ENCODE measurements at places on chromosomes 12 and 14.

DNA sequence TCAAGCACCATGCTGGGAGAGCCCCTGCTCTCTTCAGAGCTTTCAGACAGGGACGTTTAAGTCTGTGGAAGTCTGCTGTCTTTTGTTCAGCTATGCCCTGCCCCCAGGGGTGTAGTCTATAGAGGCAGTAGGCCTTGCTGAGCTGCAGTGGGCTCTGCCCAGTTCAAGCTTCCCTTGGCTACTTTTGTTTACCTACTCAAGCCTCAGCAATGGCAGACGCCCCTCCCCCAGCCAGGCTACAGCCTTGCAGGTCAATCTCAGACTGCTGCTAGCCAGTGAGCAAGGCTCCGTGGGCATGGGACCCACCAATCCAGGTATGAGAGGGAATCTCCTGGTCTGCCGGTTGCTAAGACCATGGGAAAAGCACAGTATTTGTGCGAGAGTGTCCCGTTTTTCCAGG is 37.4 kb upstream of the C12orf71 start:
- no peak for DNase-seq

DNA sequence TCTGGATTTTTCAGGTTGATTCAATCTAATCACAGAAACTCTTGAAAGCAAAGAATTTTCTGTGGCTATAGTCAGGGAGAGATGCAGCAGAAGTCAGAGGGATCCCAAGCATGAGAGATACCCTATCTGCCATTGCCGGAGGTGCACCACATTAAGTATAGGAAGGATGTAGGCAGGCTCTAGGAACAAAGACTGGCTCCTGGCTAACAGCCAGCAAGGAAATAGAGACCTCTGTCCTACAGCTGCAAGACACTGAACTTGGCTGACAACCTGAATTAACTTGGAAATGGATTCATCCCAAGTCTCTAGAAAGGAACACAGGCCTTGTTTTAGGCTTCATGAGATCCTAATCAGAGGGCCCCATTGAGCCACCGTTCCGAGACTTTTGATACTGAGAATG is 364.9 kb upstream of the FLRT2 start:
- no peak for DNase-seq

- DNase-seq: no peak
Measured at GRCh38 chr12:48696626-48697025, 14.6 kb upstream of the KANSL2 start.

DNA sequence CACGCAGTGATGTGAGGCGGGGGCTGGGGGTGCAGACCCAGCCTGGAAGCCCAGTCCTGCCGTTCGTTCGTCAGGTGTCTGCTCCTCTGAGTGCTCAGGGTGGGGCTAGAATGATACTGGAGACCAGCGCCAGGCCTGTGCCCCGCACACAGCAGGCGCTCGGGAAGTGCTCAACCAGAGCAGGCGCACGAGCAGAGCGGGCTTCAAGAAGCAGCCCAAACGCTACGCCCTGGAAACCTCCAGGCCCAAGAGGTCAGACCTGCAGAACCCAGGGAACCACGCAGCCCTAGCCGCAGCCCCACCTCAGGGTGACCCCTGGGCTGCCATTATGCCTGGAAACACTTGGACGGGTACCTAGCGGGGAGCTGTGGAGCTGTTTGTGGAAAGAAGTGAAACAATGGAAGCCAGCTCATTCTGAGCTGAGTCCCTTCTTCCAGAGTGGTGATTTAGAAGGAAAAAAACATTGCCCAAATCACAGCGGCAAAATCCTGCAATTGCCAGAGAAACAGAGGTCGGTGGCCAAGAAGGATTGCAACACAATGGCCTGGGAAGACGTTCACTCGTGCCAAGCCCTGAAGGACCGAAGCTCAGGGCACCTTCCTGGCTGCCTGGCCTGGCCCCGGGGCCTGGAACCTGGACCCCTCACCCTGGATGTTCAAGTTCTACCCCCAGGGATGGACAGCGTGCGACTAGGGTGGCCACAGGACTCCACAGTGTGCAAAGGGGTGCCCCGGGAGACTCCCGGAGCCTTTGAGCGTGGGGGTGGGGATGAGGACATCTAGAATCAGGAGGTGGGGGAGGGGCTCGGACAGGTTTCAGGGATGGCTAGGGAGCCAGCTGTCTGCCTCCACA is 40.4 kb upstream of the DIO3 start:
- DNase-seq: peak; percentile 49

GRCh38 chr12:66573605-66574004 is 105.3 kb downstream of the GRIP1 start:
- DNase-seq: no peak

- no peak for DNase-seq
Measured at GRCh38 chr12:10559244-10559643, 53.6 kb downstream of the EIF2S3B start.

GRCh38 chr14:57317248-57317833 is 48.6 kb downstream of the AP5M1 start:
- DNase-seq: peak; percentile 58

GRCh38 chr14:75562489-75562888 is 15.9 kb upstream of the FLVCR2 start:
- DNase-seq: no peak

DNA sequence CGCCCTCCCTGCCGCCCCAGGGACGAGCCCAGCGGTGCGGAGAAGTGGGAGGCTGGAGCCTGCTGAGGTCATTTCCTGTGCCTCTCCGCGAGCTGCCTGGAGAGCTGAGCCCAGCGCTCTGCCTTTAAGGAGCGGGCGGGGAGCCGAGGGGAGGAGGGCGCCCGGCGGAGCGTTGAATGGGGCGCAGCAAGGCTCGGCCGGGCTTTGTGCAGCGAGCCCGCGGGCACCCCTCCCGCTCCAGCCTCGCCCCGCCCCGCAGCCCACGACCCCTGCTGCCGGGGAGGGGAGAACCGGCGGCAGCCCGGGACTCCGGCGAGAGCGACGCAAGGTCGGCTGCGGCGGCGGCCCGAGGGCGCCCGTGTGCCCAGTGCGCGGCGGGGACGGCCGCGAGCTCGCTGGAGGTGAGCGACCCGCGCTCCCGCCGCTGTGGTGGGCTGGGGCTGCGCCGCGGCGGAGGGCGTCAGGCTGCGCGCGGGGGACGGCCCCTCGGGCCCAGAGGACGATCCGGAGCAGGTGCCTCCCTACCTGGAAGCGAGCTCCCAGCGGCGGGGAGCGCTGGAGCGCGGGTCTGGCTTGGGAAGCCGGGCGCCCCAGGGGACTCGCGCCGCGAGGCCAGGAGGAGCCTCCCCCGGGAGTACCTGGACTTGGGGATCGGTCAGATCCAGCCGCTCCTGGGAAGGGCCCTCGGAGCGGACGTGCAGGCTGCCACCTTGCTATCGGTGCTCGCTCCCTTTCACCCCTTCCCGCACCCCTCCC is at the start of gene PLEKHH1:
TSS of gene PLEKHH1 (plus strand) at position 293 of the 756 bp plus-strand sequence. CDS start 8,578 bp downstream, outside the sequence.
- peak; percentile 69 for DNase-seq

GRCh38 chr14:99188731-99189191 is 83.2 kb downstream of the BCL11B start:
- no peak for DNase-seq

GRCh38 chr14:55545779-55546178 is 34.2 kb upstream of the KTN1 start:
- no peak for DNase-seq

- DNase-seq: no peak
Measured at GRCh38 chr14:75092698-75093097, 23.3 kb downstream of the ZC2HC1C start.

DNA sequence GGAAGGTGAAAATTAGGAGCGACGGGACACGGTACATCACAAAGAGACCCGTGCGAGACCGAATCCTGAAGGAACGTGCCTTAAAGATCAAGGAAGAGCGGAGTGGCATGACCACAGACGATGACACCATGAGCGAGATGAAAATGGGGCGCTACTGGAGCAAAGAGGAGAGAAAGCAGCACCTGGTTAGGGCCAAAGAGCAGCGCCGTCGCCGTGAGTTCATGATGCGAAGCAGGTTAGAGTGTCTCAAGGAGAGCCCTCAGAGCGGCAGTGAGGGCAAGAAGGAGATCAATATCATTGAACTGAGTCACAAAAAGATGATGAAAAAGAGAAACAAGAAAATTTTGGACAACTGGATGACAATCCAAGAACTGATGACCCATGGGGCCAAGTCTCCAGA is 385.3 kb downstream of the PDZRN4 start:
- no peak for DNase-seq

GRCh38 chr12:110576504-110576903 is 6.6 kb downstream of the PPTC7 start:
- DNase-seq: no peak

DNA sequence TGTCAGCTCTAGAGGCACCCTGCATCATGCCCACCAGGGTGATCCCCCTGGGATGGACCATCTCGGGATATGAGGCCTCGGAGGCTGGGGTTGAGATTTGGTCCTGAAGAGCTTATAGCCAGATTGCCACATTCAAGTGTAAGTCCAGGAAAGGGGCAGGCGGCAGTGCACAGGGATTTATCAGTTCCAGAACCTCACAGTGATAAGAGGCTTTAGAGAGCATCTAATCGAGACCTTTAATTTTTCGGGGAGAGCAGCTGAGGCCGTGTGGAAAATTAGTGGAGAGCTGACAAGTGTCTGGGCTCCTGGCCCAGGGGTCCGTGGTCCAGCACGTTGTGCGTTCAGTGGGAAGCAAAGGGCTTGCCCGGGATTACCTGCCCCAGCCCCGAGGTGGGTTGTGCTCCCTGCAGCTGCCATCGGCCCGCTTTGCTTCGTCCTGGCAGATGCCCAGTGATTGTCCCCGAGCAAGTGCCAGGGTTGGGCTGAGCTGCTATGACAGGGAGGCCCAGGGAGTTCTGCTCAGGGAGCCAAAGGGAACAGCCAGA is 52.1 kb downstream of the C14orf132 start:
- no peak for DNase-seq

- no peak for DNase-seq
Measured at GRCh38 chr12:50842637-50843493, at the start of gene TMPRSS12. Gene TMPRSS12, plus strand, starts transcription at chr12:50842926. Its CDS starts 39 bp downstream, at chr12:50842965.

GRCh38 chr14:25250516-25250915 is 200.6 kb upstream of the STXBP6 start:
- no peak for DNase-seq

GRCh38 chr12:102120886-102121285 is 903 bp downstream of the PARPBP start:
- no peak for DNase-seq

DNA sequence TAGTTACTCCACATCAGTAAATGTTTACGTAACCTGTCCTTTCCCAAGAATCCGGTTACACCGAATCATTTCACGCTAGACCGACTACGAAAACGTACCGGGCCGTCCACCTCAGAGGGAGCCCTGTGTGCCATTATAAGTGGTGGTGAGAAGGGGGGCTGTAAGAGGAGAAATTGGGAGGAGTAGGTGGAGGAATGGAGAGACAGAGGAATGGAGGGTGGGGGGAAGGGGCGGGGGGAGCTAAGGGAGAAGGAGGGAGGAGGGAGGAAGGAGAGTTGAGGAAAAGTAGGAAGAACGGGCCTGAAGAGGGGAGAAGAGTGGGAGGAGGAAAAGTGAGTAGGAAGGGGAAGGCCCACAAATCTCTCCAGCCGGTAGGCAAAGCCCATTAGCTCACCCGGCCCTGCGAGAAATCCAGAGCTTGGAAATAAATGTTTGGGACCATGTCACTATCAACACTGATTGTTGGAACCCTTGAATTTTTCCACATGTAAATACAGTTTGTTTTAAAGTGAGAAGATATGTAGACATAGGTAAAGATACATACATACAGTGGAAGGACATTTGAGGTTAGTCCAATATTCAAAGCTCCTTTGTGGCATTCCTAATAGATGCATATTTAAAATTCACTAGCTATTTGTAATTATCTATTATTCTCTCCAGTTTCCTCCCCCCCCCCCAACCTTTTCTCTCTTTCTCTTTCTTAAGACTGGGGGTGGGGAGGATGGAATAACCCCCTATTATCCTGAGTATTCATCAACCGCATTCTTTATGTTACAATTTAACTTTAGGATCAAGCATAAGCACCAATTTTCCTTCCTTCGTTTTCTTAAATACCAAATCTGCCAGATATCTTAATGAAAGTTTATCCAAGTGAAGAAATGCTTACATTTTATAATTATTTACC is 2.1 kb upstream of the FOXG1 start:
- no peak for DNase-seq

- no peak for DNase-seq
Measured at GRCh38 chr14:101500681-101501080, 60.6 kb upstream of the DIO3 start.

DNA sequence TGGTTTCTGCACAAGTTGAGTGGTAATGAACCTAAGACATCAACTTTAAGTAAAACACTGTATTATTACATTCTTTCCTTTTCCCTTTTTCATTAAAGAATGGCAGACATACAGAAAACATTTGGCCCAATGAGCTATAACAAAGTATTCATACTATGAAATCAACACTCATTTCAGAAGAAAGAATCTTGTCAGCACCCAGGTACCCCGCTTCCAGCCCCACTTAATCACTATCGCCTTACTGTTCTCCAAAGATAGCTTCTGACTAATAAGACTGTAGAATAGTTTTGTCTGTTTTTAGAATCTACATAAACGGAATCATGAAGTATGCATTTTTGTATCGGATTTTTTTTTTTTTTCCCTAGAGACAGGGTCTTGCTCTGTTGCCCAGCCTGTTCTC is 9.5 kb downstream of the CNTN1 start:
- DNase-seq: no peak

- DNase-seq: no peak
Measured at GRCh38 chr12:3964439-3964838, 91.2 kb upstream of the PARP11 start.

- no peak for DNase-seq
Measured at GRCh38 chr12:109529691-109530640, 43.3 kb downstream of the MMAB start.

GRCh38 chr12:58419905-58420304 is 478.5 kb downstream of the ATP23 start:
- DNase-seq: no peak

DNA sequence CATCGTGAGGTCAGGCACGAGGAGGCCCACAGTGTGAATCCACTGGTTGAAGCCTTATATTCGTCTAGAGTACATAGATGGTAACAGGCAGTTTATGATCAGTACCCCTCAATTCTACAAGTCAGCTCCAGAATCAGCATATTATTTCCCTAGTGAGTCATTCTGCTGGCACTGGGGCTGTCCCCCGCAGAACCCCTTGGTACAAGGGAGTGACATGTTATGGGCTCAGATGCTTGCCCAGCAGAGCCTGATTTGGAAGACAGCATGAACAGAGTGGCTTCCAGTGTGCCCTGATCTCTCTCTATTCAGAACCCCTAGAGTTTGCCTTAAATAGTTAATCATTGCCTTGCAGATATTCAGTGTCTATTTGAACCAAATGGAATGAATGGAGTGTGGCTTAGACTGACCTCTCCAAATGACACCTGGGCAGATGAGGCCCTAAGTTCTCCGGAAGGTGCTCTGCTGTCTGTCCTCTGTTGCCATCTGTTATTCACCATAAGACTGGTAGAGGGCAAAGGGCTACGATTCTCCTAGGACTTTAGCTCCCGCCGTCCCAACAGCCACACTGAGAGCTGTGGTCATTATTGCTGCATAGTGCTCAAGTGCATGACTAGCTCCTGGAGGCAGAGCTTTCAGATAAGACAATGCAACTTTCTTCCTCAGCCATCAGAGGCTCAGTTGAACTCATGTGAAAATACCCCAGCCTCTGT is 41.1 kb downstream of the CACNA2D4 start:
- no peak for DNase-seq

- DNase-seq: peak; percentile 31
Measured at GRCh38 chr12:131049549-131050339, 96.0 kb downstream of the ADGRD1 start.

All from left hindlimb (tissue), 1 donor.